ENCODE measurements at places on chromosomes 7 and 10. TPM values are rescaled to one million over a fixed set of nuclear protein-coding genes. Genes with fewer than 3 reads are reported as not detected.

Gene LZTS2
- total RNA-seq, result 72.9 TPM

Gene TUBAL3
- total RNA-seq, result 1.7 TPM

Gene PLXNA4
- total RNA-seq, result 0.05 TPM

Gene HOXA4
- 0.17 TPM for total RNA-seq

Gene IL6
- total RNA-seq, result 84.2 TPM

Gene ADARB2
- 0.10 TPM for total RNA-seq

Gene ZNF862
- total RNA-seq, result 5.7 TPM

Gene PDK4
- total RNA-seq, result 1.9 TPM

Gene ANLN
- total RNA-seq, result 5.6 TPM

Gene CD36
- total RNA-seq, result 0.70 TPM

Gene ASB15
- total RNA-seq, result not detected

Gene CLEC5A
- not detected for total RNA-seq

Gene GPR85
- 0.35 TPM for total RNA-seq

Gene CLDN12
- 62.1 TPM for total RNA-seq

Gene KNDC1
- total RNA-seq, result not detected

Gene ZNF467
- total RNA-seq, result 3.0 TPM

Gene ACBD7
- 2.4 TPM for total RNA-seq

Gene CTBP2
- 109 TPM for total RNA-seq

Gene LIPK
- total RNA-seq, result not detected

Gene CDK5
- total RNA-seq, result 16.8 TPM

Gene CCDC172
- total RNA-seq, result not detected

Gene INA
- 5.2 TPM for total RNA-seq

Gene HDAC9
- total RNA-seq, result 97.6 TPM

Gene GPR158
- not detected for total RNA-seq

Gene STAG3
- total RNA-seq, result not detected

Gene ENO4
- total RNA-seq, result 0.35 TPM

Gene GAD2
- not detected for total RNA-seq

Gene UNCX
- total RNA-seq, result not detected

Gene ANKRD2
- 31.3 TPM for total RNA-seq

Gene TRIM50
- total RNA-seq, result 0.05 TPM

Gene PNLIPRP3
- total RNA-seq, result not detected

Gene MACC1
- 198 TPM for total RNA-seq

Gene SPDYE5
- total RNA-seq, result 0.35 TPM

Gene MBL2
- total RNA-seq, result not detected

Gene GCK
- total RNA-seq, result 0.10 TPM

Gene BICC1
- total RNA-seq, result 609 TPM

Gene ELOVL3
- 1.3 TPM for total RNA-seq

Gene CYP3A7
- total RNA-seq, result not detected

Gene DGKI
- 8.0 TPM for total RNA-seq

Gene CYP3A4
- not detected for total RNA-seq

Gene RGR
- not detected for total RNA-seq

Gene JAZF1
- 4.3 TPM for total RNA-seq

Gene TET1
- 3.1 TPM for total RNA-seq

Gene ZNF239
- 11.3 TPM for total RNA-seq

Gene FAM25A
- not detected for total RNA-seq

Measured in renal cortical epithelial cell (primary cell).